T-helper 2 cell (primary cell): ENCODE measurements at places on chromosomes 2 and 18.
A peak's percentile ranks its signal among the peaks of the same experiment; 100 is the strongest.

- DNase-seq = no peak
These were observed 42.1 kb upstream of the RAB27B start for GRCh38 chr18:54786206-54786605.

GRCh38 chr2:22189893-22190480 is 1066.2 kb downstream of the TDRD15 start:
- DNase-seq = no peak

DNA sequence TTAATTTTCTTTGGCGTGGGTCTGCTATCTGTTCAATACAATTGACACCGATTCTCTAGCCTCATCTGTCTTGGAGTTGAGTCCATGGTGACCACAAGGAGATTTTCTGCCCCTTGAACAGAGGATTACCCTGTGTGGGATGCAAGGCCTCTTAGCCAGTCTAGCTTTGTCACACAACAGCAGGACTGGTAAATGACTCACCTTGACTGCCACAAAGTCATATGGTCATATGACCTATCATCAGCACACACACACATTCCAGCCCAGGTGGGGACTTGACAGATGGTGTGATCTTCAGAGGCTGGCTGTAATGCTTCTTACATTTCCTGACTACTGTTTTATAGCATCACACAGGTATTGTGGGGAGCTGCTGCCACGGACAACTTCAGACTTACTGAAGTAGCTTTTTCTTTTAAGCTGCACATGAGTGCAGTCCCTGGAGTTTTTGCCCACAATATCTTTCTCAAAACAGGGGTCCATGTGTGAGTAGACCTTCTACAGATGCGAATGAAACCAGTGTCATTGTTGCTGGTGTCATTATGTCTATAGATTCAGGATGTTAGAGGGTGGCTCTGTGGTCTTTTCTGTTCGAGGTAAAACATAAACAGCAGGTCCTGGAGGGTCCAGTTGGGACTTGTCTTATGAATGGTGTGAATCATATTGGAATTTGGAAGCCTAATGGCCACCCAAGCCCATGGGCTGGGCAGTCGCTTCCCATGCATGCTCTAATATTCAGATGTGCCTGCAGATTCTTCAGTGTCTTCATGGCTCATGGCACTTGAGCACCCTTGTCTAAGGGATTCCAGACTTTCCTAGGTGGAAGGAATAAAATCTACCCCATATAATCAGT is 18.6 kb upstream of the ACOXL start:
- no peak for DNase-seq

DNA sequence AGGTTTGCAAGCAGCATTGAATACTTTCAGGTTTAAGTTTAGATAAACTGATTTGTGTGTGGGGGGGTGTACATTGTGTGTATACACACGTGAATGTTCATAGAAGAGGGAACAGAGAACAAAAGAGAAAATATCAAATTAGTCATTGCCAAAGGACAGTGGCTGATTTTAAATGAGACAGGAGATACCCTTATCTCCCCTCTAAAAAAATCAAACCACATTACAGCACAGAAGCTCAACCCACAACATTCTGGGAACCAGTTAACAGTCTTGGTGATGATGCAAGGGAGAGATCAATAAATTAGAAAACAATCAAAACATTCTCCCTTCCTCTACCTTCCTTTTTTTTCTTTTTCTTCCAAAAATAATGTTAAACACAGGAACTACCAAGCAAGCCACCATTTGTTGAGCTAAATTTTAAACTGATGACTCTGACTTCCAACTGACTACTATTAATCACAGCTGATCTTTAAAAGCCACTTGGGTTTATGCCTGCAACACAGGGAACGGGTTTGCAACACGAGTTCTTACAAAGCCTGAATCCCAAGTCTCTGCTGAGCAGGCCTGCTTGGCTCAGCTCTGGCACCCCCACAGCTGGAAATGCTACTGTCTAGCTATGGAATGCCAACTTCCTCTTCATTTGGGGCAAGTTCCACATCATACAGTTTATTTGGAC is 119.2 kb upstream of the ACVR1C start:
- no peak for DNase-seq

- no peak for DNase-seq
These were observed 157.3 kb downstream of the CDCA7 start for GRCh38 chr2:173511942-173512341.

DNA sequence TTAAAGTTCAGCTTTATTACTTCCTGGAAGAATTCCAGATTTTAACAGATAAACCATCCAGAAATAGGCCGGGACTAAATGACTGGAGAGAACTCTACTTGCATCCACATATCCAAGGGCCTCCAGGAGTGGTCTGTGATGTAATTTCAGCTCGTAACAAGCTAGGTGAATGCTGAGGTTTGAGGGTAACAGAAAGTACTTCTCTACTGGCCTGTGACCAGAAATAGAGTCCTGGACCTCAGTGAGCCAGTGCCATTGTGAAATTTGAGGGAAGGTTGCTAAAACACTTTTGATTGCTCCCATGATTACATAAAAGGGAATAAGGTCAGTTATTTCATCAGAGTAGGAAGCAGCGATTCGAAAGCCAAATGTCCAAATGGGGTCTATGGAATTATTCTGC is 158.1 kb downstream of the DOCK10 start:
- DNase-seq = no peak

DNA sequence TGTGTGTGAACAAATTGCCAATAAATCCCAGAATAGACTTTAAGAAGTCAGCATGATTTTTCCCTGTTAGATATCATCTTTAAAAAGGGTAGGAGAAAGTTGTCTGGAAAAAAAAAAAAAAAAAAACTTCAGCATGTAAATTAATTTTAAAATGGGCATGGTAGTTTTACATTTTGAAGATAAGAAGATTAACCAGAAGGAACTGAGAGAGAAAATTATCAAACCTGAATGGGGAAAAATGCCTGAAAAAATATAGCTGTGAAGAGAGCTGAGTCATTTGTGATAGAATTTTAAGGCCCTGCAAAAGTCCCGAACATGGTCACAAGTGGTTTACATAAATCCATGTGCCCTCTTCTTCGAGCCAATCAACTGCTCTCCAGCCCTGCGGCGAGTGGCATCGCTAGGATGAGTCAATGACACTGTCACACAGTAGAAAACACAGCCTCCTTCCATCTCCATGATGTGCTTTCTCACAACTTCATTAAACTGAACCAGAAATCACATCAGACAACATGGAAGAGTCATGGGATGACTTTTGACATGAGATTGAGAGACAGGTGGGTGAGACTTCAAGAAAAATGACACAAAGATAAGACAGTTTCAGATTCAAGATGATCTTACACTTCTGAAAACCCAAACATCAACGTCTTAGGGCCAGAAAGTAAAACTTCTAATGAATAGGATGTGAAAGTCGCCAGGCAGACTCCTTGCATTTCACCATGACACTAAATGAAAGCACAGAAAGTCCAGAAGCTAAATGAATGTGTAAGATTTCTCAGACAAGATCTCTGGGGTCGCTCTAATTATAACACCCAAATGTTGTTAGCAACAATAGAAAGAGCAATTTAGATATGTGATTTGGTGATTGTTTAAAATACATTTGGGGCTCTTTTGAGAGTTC is 273.0 kb upstream of the ID2 start:
- peak; percentile 65 for DNase-seq

DNA sequence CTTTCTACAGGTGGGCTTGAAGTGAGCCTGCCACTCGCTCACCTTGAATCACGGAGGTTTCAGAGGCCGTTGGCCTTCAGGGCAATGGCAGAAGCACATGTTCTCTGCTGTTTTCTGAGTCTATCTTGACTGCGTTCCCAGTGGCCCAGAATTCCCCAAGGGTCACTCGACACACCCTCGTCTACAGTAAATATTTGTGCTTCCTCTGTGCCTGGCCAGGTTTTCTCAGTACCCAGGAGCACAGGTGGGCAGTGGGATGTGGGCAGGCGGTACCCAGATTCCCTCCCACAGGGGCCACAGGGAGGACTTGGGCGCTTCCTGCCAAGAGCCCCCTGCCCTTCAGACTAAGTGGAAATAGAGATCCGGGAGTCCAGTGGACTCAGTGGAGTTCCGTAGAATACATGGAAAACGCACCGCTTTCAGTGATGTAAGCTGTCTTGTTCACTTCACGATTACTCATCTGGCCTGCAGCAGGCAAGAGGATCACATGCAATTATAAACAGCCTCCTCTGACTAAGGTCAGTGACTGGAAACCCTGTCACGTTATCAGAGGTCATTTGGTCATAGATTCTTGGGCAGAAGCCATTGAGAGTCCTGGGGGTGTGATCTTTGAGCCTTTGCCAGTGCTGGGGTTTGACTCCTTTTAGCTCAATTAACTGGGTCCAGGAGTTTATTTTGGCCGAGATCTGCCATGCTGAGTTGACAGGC is 179.8 kb downstream of the NEDD4L start:
- no peak for DNase-seq

DNA sequence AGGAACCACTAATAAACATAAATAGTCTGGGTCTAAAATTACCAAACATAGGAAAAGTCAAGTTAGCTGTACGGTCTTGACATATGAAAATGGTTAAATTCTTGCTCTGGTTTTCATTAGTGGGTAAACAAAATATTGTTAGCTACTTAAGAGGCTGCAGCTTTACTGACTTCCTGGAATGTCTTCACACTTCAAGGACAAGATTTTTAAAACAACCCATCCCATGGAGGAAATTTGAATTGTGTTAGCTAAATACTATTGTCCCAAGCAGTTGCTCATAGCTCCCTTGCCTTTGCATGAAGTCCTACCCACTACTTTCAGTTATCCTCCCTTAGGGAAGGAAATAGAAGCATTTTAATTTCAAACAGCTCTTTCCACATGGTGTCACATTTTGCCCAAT is 128.5 kb downstream of the EPHA4 start:
- DNase-seq = no peak

- no peak for DNase-seq
These were observed 86.9 kb downstream of the MCFD2 start for GRCh38 chr2:46828491-46829230.

DNA sequence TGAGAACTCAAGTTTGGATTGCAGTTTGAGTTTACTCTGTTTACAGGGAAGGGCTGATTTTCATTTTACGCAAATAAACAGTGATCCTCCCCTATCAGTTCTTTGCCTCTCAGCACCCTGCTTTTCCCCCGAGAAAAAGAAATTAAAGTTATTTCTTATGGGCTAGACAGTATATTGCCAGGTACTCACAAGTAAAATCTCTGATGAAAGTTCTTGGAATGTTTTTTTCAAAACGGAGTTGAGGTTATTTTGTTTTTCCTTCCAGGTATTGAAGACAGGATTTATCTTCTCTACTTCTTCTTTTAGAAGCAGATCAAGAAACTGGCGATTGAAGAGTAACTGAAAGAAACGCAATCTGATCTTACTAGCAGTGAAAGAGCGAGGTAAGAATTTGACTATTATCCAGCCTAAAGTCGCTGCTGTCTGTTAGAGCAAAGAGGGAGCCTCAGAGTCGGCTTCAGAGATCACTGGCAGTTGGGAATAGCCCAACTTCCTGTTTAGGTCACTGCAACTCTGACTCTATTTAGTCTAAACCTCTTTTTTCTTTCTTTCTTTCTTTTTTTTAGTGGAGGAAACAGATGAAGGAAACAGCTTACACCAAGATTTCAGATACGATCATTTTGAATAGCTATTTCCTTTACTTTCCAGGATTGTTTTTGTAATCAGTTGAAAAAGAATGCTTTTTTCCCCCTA is at the start of gene TFPI:
TSS of gene TFPI (minus strand) at position 425 of the 693 bp plus-strand sequence. CDS start 50,667 bp downstream, outside the sequence.
- DNase-seq = no peak

DNA sequence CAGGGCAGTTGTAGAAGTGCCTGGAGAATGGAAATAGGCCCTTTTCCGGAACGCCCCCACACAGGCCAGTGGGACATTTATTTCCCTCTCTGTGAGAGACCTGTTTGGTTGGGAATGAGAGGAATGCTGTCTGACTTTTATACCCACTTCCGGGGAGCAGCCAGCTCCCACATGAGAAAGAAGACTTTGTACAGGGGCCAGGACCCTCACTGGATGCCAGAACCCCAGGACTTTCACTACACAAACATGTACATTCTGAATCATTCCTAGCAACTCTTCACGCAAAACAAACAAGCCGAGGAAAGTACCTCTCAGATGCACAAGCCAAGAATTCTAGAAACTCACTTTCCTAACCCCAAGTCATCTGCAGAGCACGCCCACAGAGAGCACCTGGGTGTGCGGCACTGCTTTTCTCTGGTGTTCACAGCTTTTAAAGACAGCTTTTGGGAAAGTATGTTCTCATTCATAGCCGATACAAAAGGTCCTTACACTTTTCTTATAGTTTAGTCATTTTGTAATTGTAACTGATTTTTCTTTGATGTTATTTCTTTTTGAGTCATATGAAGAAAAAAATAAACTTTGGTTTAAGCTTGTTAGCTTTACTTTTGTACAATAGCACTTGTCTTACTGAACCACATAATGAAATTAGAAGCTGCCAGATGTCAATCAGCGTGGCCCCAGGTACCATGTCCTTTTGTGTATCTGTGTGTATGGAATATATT is 856.1 kb upstream of the ID2 start:
- DNase-seq = no peak

GRCh38 chr2:98769114-98769476 is 38.2 kb upstream of the MGAT4A start:
- no peak for DNase-seq

DNA sequence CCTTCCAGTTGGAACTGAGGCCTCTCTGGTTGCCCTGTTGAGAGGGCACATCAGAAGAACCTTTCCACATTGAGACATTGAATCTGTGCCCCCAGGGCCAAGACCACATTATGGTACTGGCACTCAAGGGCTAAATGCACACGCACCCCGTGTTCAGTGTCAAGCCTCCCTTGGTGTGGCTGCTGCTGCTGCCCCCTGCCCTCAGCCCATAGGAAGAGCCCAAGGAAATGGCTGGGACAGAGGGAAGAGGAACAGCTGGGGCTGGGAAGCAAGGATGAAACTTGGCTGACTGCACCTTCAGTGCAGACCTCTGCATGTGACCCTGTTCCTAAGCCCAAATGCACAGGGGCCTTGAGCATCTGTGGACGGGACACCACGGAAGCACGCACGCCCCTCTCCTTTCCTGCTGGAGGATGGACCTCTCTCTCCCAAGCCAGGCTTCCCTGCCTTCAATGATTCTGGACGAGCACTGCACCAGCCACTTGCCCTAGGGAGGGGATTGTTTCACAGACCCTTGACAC is 40.2 kb downstream of the NIFK start:
- no peak for DNase-seq

- no peak for DNase-seq
These were observed 20.1 kb upstream of the COL6A3 start for GRCh38 chr2:237433920-237434676.
